OCI-LY7 (cell line): ENCODE measurements at places on chromosomes 3 and 15. TPM values are rescaled to one million over a fixed set of nuclear protein-coding genes. Genes with fewer than 3 reads are reported as not detected.

DNA sequence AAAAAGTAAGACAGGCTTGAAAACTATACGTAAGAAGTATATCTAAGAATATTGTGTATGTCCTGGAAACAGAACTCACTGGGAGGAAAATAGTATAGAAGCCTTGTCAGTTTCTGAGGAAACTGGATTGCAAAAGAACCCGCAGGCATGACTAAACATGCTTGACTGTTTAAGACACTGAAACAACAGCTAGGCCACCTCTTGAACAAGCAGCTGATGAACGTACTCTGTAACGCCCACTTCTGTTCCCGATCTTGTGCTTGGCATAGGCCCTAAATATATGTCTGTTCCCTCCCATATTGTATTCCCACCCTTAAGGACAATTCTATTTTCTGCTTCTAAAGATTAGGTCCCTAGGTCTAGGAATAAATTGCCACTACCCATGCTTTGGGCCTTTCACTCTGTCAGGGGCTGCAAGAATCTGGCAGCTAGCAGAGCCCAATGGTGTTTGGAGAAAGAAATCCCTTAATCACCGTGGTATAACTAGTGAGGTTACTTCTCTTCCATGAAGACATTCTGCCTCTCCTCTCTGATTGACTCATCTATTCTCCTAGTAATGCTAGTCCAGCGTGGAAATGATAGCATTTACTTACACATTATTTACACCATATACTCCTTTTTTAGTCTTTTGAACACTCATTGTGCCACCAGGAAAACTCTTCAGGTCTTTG is 46.2 kb downstream of the CD200 start:
- no peak for DNase-seq

DNA sequence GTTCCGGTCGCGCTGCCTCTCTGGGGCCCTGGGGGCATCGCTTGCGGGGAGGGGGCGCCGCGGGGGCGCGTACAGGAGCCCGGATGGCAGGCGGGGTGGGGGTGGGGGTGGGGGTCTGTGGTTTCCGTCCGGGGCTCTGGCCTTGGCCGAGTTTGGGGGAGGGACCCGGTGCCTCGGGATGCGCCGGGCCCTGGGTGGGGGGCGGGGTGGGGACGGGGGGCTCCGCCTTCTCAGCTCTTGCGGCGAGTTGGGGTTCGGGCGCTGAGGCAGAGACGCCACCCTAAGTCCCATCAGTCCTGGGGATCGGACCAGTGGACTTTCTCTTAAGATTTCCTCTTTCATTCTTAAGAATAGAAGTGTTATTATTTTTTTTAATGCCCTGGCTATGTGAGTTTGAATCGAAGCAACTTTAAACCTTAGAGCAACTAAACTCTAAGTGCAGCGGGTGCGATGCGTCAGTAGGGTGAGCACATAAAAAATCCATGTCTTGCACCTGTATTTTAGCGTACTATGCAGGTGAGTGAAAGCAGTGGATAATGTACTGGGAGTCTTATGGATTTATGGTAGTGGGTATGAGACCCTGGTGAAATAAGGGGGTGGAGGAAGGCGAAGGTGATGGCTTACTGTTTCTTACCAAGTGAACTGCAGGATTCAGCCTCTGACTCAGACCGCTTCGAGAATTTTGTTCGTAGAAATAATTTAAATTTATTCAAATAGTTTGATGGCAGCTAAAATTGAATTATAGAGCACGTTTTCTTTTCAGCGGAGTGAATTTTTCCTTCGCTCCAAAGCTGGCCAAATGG is 762 bp downstream of the CTNNB1 start:
- peak; percentile 63 for DNase-seq

GRCh38 chr15:55290528-55291057 is 980 bp upstream of the RAB27A start:
- peak; percentile 83 for DNase-seq

DNA sequence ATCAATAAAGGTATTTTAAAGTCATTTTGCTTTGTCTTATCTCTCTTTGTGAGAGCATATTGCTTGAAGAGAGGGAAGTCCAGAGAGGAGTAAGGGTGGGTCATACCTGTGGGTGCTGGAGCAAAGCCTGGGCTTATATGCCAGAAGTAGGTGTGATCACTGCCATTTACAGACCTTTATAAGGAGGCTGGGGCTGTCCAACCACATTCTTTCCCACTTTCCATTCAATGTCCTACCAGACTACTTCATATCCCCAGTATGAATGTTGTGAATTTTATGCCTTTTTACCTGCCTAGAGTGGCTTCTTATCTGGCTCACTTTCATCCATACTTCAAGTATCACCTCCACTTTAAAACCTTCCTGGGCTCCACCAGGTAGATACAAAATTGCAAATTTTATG is 39.4 kb upstream of the ST6GAL1 start:
- DNase-seq = no peak

DNA sequence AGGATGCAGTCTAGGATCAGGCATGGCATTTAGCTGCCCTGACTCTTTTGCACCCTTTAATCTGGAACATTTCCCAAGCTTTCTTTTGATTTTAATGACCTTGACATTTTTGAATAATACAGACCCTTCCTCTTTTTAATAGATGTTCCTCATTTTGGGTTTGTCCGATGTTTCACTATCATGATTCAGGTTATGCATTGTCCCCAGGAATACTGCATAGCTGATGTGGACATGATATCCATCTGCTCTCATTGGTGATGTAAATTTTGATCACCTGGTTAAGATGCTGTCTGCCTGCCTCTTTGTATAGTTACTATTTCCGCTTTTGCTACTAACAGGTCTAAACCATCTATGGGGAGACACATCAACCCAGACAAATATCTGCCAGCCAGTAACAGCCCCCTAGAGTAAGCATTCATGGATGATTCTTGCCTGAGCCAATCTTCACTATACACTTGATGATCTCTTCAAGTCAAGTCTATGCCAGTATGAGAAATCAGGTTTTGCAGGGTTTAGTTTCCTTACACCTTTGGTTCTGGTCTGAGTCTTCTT is 50.6 kb upstream of the ULK4 start:
- peak; percentile 89 for DNase-seq

- no peak for DNase-seq
Observed at GRCh38 chr3:115980709-115981108, 357.4 kb downstream of the GAP43 start.

Gene ZNF80
- total RNA-seq = not detected in 2 replicates

Gene KIF9
- 10.1 and 11.0 TPM in 2 replicates for total RNA-seq

DNA sequence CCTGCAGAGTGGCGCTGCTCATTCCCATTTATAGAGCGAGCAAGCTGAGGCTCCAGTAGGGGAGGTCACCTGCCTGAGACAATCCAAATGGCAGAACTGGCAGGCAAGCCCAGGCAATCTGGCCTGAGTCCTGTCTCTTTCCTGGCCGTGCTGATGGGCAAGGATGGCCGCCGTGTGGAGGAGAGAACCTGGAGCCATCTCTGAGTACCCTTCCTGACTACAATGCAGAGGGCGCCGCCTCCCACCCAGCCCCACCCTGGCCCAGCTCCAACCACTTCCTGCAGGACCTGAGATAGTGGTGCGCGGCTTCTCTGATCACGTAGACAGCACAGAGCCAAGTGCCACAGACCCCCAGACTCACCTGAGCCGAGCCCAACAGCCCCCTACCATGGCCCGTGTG is 7.0 kb downstream of the TLR9 start:
- DNase-seq = no peak

DNA sequence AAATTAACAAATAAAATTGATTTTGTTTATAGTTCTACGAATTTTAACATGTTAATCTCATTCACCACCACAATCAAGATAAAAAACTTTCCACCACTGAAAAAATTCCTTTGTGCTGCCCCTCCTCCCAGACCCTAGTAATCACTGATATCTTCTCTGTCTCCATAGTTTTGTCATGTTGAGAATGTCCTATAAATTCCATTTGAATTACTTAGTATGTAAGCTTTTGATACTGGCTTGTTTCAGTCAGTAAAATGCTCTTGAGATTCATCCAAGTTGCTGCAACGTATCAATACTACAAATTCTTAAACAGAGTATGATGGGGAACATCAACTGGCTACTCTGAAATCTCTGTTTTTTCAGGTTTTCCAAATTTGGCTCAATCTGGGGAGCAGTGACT is 129.6 kb downstream of the CTNNB1 start:
- no peak for DNase-seq

DNA sequence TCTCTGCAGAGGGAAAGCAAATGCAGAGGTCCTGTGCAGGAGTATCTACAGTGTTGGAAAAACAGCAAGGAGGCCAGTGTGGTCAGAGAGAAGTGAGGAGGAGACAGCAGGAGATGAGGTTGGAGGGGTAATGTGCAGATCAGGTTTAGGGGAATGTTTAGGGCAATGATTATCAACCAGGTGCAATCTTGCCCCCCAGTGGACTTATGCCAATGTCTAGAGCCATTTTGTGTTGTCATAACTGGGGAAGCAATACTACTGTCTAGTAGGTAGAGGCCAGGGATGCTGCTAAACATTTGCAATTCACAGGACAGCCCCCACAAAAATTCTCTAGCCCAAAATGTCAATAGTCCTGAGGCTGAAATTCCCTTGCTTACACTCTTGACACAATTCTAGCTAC is 13.1 kb downstream of the CCDC191 start:
- peak; percentile 40 for DNase-seq

- DNase-seq = no peak
Observed at GRCh38 chr3:155492841-155493240, 199.4 kb upstream of the STRIT1 start.

Gene CYP1A2
- not detected in 2 replicates for total RNA-seq

Gene FETUB
- not detected in 2 replicates for total RNA-seq

DNA sequence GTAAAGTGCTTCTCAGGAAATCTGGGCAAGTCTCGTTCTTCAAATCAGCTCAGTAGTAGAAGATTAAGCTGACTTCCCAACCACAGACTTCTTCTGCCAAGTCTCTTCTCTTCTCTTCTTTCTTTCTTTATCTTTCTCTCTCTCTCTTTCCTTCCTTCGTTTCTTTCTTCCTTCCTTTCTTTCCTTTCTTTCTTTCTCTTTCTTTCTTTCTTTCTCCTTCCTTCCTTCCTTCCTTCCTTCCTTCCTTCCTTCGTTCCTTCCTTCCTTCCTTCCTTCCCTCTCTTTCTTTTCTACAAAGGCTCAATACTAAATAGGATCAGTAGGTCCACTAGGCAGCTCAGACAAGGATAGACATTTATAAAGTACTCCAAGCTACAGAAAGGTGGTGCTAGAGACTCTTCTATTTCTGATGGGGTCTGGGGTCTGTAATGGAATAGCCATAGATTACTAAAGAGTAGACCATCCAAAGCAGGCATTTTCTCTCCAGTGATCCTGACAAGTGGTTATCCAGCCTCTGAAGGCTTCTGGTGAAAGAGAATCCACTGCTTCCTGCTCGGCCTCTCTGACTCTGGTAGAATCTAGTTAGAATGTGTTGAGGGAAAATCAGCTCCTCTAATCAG is 100.8 kb downstream of the TPRG1 start:
- peak; percentile 48 for DNase-seq

GRCh38 chr15:90750186-90750585 is 33.0 kb downstream of the BLM start:
- DNase-seq = no peak

DNA sequence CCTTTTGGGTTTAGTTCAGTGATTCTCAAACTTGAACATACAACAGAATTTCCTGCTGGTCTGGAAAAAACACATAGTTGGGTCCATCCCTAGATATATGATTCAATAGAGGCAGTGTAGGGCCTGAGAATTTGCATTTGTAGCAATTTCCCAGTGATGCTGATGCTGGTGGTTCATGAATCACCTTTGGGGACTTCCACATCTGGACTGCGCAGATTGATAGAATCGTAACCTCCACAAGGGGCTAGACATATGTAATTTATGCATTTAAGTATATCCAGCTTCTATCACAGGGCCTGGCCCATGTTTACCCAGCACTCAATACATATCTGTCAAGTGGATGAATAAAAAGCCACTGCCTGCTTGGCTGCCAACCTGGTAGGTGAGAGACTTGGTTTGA is 33.8 kb upstream of the SUCLG2 start:
- DNase-seq = no peak

Gene OCA2
- not detected in 2 replicates for total RNA-seq

GRCh38 chr3:126926684-126927400 is 56.1 kb upstream of the PLXNA1 start:
- no peak for DNase-seq

DNA sequence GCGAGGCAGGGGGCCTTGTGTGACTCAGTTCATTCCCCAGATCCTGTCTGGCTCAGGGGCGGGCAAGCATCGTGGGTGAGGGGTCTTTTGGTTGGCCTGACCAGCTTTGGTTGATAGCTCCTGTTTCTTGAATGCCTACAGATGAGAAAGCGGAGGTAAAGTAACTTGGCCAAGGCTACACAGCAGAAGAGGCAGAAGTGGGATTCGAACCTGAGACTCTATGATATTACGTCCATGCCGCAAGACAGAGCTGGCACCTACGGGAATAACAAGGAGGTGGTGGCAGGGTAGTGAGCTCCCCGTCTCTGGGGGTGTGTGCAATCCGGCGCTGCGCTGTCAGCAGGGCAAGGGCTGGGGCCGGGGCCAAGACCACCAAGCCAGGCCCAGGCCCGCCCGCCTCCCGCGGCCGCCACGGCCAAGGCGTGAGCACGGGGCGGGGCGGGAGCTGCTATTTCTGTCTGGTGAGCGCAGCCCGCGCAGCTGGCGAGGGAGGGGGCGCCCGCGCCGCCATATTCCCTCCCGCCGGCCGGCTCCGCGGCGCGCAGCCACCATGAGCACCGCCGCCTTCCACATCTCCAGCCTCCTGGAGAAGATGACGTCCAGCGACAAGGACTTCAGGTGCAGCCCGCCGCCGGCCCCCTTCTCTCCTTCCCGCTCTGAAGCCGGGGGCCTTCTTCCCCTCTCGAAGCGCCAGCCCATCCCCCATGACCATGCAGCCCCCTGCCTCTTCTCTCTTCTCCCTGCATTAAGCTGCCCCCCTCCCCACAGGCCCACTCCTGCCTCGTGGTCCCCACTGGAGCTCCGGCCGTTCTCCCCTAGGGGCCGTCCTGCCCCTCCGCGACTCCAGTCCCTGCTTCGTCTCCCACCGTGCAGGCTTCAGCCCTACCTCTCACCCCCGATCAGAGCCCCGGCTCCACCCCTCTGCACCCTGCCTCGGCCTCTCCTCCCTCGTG is at the start of gene CAND2:
Gene CAND2, plus strand, starts transcription at position 510 of the 953 bp plus-strand sequence. Its CDS starts 41 bp downstream, at position 551.
- peak; percentile 73 for DNase-seq

GRCh38 chr3:16807391-16807790 is 77.4 kb upstream of the PLCL2 start:
- DNase-seq = no peak

- no peak for DNase-seq
Observed at GRCh38 chr15:68241088-68241935, 11.8 kb upstream of the CLN6 start.

DNA sequence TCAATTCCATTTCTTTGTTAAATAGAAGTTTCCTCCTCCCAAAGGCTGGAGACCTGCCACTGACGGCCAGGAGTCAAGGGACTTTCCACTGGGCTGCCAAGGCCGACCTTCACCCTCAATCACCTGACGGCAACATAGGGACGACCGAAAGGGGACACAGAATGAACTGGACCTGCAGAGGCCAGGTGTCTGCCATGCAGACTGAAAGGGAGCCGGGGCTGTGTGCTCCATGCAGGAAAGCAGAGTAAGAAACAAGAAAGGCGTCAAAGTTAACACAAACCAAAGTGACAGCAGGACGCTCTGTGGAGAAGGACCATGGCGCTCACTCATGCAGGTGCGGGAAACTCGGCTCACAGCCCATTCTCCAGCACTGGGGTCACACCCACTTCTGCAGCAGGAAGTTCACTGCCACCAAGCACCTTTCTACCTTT is 26.1 kb downstream of the ZXDC start:
- no peak for DNase-seq

Gene ADCY5
- 0.63 TPM in 1 of 2 replicates, not detected in the other for total RNA-seq

GRCh38 chr15:40501487-40501886 is 30.7 kb downstream of the CHST14 start:
- DNase-seq = no peak

Gene GCSAM
- 195 and 247 TPM in 2 replicates for total RNA-seq

GRCh38 chr3:34035775-34036174 is 237.3 kb downstream of the PDCD6IP start:
- no peak for DNase-seq
